HT-29 (cell line): ENCODE measurements at places on chromosomes 3 and 15. TPM values are rescaled to one million over a fixed set of nuclear protein-coding genes. Genes with fewer than 3 reads are reported as not detected.

GRCh38 chr3:183129243-183129642 lies 29.9 kb upstream of the MCCC1 start:
- no peak for DNase-seq

GRCh38 chr15:22786868-22787698 lies 639 bp downstream of the NIPA1 start:
- peak; percentile 54 for DNase-seq

- no peak for DNase-seq
Observed at GRCh38 chr15:43189296-43189695, 4.1 kb downstream of the CCNDBP1 start.

The PIF1 gene
- 66.2 and 77.4 TPM in 2 replicates for total RNA-seq

The MGA gene
- total RNA-seq: 7.5 and 10.5 TPM in 2 replicates
